Amniotic stem cell (primary cell): ENCODE measurements at places on chromosomes 1 and 21.

DNA sequence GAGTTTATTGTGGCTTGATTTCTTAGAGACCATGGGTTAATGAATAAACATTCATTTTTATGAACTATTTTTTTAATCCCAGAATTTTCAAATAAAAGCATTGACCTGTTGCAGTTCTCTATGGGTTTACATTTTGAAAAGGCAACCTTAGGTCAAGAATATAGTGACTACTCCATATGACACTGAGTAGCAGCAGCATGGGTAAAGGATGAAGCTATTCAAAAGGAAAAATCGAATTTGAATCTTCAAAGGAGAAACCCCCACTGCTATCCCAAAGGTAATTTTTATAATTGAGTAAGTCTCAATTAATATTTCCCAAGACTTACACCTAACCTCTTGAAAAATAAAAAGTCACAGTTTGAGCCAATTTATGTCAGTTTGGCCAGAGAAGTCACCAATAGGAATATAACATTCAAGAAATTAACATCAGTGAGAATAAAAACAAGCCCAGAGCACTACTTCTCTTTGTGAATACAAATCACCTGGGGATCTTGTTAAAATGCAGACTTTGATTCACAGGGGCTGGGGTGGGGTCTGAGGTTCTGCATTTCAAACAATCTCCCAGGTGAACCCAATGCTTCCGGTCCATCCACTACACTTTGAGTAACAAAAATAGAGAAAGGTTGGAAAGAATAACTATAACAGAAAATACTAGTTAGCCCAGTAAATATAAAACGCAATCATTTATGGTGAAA lies 39.8 kb downstream of the USP1 start:
- DNase-seq, result no peak

GRCh38 chr1:204984499-204984898 lies 58.5 kb upstream of the CNTN2 start:
- no peak for DNase-seq

GRCh38 chr1:180912211-180912800 lies 391 bp upstream of the KIAA1614 start:
- DNase-seq, result no peak

- DNase-seq, result no peak
Observed at GRCh38 chr1:86191958-86192357, 35.4 kb upstream of the COL24A1 start.

DNA sequence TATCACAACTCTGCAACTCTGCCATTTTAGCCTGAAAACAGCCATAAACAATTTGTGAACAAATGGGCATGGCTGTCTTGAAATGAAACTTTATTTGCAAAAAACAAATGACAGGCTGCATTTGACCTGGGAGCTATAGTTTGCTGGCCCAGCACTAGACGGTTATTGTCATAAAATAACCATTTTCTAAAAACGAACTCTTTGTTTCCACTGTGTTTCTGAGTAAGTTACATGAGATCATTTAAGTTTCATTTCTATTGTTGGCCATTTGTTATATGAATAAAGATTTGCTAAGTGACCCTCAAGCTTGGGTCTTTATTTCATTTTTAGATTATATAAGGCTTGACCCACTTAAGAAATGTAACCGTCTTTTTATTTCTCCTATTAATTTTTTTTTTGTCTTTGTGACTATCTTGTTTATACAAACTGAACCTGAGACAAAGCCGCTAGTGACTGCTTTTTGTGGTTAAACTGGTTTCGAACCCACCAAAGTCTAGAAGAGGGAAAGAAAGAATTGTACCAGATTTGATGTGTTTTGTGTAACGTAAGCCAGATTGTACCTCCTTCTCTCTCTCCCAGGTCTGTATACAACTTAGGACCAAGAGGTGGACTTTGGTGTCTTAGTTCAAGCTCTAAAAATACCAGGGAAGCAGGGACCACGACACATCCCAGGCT lies 12.9 kb upstream of the KCNJ15 start:
- DNase-seq, result no peak

GRCh38 chr1:194809215-194809614 lies 1622.8 kb upstream of the B3GALT2 start:
- no peak for DNase-seq

- DNase-seq, result no peak
Observed at GRCh38 chr1:93746021-93746812, 64.6 kb upstream of the BCAR3 start.

GRCh38 chr1:36769886-36770830 lies 264.2 kb downstream of the GRIK3 start:
- DNase-seq, result no peak

GRCh38 chr1:53327182-53327913 lies 522 bp downstream of the LRP8 start:
- DNase-seq, result peak; percentile 14

DNA sequence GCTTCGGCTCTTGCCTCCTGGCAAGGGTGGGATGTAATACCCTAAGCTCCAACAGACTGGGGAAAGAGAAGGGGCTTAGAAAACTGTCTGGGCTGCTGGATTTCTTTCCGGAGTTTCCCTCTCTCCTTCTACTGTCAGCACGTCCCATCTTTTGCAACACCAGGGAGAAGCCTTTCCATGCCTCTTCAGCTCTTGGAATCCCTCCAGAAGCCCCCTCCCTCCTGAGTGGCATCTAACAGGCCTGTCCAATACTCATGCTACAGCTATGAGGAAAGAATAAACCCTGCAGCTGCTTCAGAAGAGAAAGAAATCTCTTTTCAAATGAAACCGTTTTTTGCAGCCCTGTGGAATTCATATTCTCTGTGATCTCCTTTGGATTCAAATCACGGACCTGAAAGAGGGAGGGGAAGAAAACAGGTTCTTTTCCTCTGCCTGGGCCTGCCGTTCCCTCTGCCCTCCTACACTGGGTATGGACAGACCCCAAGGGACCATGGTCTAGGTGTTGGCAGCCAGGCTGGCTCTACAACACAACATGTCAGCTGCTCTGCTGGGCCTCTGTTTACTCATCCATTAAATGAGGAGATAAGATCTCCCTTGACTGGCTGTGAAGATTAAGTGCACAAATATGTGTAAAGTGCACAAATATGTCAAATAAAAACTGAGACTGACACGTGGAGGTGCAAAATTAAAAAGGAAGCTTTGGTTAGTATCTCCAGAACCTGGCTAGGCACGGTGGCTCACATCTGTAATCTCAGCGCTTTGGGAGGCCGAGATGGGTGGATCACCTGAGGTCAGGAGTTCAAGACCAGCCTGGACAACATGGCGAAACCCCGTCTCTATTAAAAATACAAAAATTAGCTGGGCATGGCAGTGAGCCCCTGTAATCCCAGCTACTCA lies 6.0 kb upstream of the CAPN2 start:
- DNase-seq, result peak; percentile 75

DNA sequence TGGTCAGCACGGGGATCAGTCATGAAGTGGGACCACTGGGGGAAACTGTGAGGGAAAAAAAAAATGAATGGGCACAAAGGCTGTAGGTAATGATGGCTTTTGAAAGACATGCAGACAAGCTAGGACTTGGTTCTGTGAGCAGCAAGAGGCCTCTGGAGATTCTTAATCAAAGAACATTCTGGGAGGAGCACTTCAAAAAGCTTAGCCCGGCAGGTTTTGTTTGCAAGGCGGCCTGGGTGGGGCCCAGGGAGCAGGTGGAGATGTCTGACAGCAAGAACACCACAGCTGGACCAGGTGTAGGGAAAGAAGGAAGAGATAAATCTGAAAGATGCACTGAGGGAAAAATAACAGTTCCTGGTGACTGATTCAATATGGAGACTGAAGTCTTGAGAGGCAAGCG lies 6.0 kb downstream of the TEX35 start:
- no peak for DNase-seq

- DNase-seq, result no peak
Observed at GRCh38 chr1:209590405-209590804, 6.9 kb downstream of the CAMK1G start.

DNA sequence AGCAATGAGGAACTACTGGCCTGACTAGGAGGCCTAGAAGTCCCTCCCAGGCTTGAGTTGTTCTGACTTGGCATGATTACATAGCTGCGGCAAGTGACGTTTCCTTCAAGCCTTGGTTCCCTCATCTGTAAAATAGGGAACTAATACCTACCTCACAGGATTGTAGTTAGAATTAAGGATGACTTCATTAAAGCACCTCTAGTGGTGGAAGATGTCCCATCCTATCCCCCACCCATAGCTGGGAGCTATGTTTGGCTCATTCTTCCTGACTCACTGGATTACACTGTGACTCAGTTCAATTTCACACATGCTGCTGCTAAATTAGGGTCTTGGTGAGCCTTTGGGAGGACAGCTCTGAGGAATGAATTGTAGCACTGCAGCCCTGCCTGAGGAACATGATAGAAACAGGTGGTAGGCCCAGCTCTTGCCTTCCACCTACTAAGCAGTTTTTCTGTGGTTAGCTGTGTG lies 6.0 kb upstream of the SHISA4 start:
- peak; percentile 32 for DNase-seq

DNA sequence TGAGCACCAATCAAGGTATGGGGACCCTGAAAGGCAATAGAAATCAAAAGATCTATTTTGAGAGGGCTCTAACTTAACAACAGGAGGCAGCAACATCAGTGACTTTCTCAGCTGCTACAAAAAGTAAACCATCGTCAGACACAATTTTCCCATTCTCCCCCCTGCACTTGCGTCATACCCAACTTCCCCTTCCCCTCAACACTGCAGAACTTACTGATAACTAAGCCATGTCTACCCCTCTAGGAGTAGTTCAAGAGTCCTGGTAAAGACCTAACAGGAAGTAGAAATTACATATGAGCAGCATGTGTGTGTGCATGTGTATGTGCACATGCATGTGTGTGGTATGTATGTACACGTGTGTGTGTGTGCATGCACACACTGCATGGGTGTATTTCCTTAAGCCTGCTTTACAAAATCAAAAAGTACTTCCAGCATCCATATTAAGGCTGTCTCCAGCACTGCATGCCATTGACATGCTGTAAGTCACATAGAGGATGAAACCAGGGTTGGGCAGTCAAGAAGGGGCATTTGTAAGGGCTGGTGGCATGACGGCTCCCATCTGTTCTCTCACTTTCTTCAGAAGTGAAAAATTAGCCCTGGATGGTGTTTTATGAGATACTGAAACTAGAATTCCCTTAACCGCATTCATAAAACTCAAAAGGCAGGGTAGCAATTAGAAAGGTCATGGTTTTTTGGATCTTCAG lies 460.1 kb upstream of the RUNX1 start:
- DNase-seq, result no peak

DNA sequence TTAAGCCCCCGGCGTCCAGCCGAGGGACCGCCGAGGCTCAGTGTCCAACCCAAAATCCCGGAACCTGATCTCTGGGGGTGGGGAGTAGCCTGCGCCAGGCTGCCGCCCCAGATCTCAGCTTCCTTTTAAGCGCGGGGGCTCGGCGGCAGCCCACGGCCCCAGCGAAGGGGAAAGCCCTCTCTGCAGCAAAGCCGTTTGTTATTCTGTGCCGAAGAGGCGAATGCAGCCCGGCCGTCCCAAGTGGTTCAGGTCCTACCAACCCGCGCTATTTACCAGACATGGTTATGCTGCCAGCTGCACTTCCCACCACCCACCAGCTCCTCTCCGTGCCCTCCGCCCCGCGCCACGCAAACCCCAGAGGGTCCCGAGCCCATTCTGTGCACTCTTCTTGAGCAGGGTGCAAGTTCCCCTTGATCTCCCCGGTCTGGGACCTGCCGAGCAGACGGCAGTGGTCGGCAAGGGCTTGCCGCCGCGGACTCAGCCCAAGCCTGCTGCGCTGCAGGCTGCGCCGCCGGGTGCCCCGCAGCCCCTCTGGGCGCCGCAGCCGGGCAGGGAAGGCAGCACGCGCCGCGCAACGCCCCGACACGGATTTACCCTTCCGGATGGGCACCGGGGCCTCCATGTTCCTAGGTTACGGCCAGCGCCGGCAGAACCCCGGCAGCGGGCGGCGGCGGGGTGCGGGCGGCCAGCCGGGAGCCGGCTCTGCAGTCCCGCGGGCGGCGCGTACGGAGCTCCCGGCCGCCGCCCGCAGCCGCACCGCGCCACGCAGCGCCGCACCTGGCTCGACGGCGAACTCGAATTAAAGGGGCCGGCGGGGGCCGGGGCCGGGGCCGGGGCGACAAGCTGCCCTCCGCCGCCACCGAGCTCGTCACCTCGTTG lies 738 bp upstream of the KCNA2 start:
- DNase-seq, result no peak

DNA sequence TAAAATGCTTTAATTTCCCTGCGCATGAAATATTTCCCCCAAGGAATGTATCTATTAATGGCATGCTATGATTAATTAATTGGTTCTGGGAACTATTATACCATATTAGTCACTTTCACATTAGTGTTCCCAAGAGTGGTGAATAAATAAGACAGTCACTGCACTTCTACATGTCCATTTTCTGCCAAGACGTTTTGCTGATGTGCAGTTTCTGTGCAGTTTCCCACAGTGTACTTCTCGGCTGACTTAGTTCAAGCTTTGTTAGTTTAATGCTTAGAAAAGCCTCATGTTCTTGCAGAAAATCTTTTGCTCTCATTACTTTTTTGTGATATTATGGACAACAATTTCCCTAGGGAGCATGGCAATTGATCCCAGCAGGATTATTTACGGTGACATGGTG lies 1014.5 kb downstream of the BRINP3 start:
- no peak for DNase-seq
